ENCODE measurements at places on chromosomes 16 and 17. TPM values are rescaled to one million over a fixed set of nuclear protein-coding genes. Genes with fewer than 3 reads are reported as not detected.
A peak's percentile ranks its signal among the peaks of the same experiment; 100 is the strongest.

The LDHD gene
- not detected for total RNA-seq

GRCh38 chr16:74192281-74192797 is 104.3 kb upstream of the PSMD7 start:
- DNase-seq = no peak

The MYH2 gene
- total RNA-seq = 0.02 TPM

The KDM6B gene
- 50.4 TPM for total RNA-seq

DNA sequence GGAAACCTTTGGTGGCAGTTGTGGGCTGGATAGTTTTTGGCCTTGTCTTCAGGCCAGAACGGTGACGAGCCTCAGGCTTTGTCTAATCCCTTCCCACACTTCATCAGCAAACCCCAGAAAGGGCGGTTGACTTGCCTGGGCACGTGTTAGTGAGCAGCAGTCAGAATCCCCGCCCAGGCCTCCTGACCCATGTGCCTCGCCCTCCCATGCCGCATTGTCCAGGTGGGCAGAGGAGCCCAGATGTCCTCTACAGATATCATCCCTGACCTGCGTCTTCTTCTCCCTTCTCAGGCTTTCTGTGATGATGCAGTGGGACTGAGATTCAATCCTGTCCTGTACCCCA is 82.5 kb downstream of the OR1D5 start:
- DNase-seq = no peak

GRCh38 chr16:57867000-57867561 is 64.8 kb upstream of the KIFC3 start:
- peak; percentile 14 for DNase-seq

DNA sequence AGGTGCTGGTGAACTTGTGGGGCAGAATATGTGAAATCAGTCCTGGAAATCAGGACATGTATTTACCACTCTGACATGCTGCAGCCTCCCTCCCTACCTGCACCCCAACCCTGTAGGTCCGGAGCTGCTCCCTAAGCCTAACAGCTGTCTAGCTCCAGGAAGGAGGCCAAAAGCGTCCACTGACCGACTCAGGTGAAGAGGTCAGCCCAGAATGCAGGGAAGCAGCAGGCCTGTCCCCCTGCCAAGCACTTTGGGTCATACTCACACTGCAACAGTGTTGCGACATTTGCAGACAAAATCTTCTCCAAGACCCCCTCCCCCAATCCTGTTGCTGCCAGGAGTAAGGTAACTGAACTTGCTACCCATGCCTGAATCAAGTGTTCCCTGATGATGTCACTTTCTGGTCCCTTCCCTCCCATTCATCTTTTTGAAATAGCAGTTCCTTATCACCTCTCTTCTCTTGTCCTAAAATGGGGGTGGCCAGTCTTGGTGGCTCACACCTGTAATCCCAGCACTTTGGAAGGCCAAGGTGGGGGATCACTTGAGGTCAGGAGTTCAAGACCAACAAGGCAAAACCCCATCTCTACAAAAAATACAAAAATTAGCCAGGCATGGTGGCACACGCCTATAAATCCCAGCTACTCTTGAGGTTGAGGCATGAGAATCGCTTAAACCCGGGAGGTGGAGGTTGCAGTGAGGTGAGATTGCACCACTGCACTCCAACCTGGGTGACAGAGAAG is 1.3 kb upstream of the ACLY start:
- no peak for DNase-seq

GRCh38 chr16:28561557-28562187 is 8.0 kb downstream of the SGF29 start:
- DNase-seq = no peak

The TTC19 gene
- total RNA-seq = 21.9 TPM

Data from astrocyte (in vitro differentiated cells and primary cell).